ENCODE measurements at places on chromosomes 7 and 10.

- DNase-seq, result no peak
Observed at GRCh38 chr10:93604146-93604545, 3.1 kb upstream of the RBP4 start.

- no peak for DNase-seq
Observed at GRCh38 chr10:5094265-5095205, at the start of gene AKR1C3. TSS of gene AKR1C3 (plus strand) at chr10:5094414. CDS start at chr10:5094445, 31 bp downstream.

DNA sequence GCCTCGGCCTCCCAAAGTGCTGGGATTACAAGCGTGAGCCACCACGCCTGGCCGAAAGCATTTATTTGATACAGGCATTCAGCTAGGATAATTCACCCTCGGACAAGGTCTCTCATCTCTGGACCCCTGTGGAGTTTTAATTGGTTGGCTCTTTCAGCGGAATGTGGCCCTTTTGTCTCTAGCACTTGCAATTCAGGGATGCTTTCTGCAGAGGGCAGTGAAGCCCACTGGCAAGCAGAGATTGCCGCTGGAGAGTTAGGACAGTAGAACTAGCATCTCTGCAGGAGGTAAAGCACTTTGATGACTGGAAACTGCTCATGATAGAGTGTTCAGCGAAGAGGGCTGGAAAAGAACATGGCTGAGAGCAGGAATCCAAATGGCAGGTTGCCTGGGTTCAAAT is 62.0 kb downstream of the SUFU start:
- DNase-seq, result no peak

- DNase-seq, result no peak
Observed at GRCh38 chr7:126750207-126750911, 502.4 kb downstream of the GRM8 start.

DNA sequence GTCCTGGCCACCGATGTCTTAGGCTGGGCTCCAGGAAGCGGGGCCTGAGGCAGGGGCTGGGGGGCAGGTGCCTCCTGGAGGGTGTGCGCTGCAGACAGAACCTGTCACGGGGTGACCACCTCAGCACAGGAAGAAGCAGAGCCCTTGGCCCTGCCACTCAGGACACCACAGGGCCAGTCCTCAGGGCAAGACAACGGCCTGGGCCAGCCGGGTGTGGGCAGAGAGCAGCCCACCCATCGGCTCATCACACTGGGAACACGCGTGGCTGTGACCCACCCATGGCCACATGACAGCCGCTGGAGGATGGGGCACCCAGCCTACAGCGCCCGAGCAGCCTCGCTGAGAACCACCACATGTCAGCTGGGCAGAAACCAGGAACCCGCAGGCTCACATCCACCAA is 5.9 kb upstream of the DIP2C start:
- DNase-seq, result no peak

DNA sequence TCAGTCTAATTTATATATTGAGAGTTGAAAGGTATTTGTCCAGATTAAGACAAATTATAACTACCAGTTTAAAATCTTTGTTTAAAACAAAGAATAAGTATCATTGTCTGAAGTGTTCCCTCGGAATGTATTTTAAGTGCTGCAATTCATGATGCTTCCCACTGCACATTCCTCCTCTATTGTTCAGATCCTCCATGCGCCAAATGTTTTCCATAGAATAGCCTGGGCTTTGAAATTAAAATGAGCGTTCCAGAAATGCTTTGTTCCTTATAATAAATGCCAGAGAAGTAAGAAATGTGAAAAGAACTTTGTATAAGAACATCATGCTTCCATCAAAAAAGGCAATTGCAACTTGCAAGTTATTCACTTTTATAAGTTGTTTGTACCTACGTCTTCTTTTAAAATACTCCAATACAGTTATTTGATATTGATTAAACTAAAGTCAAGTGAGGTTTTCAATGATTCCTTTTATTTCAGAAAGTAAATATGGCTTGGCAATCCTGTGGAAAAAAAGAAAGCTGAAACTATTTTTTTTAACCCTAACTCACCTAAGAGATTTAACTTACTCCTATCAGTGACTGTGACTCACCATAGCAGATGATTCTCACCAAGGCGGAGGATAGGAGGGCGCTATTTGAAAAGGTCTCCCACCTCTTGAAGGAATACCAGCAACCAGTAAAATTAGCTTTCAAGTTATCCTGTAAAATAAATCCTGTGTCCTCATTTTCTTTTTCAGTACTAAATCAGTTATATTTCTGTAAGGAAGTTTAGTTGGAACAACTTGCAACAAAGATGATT is 85.8 kb downstream of the CTNNA3 start:
- DNase-seq, result no peak

GRCh38 chr10:79133416-79133815 is 64.7 kb downstream of the ZMIZ1 start:
- no peak for DNase-seq

DNA sequence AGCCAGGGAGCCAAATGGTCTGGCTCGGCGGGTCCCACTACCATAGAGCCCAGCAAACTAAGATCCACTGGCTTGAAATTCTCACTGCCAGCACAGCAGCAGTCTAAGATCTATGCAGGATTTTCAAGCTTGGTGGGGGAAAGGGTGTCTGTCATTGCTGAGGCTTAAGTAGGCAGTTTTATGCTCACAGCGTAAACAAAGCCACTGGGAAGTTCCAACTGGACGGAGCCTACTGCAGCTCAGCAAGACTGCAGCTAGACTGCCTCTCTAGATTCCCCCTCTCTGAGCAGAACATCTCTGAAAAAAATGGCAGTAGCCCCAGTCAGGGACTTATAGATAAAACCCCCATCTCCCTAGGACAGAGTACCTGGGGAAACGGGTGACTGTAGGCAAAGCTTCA is 277.6 kb upstream of the PHF14 start:
- DNase-seq, result no peak

GRCh38 chr10:23016636-23017035 is 78.7 kb upstream of the MSRB2 start:
- no peak for DNase-seq

DNA sequence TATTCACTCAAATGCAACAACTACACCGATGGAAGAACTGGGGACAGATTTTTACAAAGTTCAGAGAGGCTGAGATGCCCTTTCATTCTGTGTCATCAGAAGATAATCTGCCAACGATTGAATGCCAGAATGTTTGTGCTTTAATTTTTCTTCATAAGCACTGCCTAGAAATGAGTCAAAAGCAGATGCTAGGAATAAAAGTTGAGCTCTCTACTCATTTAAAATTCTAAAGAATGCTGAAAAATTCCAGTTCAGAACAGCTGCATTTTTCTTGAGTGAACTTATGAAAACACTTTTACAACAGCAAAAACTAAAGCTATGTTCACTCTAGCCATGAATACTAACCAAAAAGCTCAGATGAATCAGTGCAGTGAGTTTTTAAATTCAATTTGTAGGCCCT is 22.3 kb upstream of the FAM133B start:
- no peak for DNase-seq

- DNase-seq, result no peak
Observed at GRCh38 chr10:43673471-43673870, 24.8 kb upstream of the ZNF32 start.

- no peak for DNase-seq
Observed at GRCh38 chr7:25549271-25549921, 321.1 kb upstream of the NPVF start.

DNA sequence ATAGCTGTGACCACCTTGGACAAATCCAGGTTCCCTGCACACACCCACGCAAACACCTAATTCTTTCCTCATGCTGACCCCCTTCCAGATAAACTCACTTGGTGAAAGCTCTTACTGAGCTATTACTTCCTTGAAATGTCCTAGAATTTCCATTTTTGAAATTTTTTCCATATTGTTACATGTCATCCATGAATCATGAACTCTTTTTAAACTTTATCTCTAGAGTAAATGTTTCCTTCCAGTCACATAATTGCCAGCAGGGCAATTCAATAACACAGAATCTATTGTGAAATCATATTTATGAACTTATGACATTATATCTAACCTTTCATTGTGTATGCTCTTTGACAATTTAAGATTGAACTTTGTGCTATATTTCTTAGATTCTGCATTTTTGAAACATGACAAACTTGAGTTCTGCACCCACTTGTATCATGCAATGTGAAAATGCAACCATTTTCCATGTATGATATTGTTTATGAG is 26.8 kb upstream of the FGL2 start:
- DNase-seq, result no peak

GRCh38 chr7:69996121-69996520 is 397.8 kb downstream of the AUTS2 start:
- no peak for DNase-seq

DNA sequence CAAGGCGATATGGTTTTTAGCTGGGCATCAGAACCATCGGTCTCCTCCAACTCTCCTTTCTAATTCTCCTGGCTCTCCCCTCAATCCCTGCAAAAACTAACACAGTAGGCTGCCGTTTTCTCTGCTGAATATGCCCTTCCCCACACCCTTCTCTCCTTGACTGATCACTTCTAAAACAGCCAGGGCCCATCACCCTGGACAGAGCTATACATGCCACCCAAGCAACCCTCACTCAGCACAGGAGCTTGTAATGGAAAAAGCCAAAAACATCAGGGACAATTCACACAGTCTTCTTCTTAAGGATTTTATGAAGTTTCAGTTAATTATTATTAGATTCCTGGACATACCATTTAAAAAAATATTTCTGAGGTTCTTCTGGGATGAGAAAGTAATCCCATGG is 61.5 kb downstream of the PIK3AP1 start:
- DNase-seq, result no peak

DNA sequence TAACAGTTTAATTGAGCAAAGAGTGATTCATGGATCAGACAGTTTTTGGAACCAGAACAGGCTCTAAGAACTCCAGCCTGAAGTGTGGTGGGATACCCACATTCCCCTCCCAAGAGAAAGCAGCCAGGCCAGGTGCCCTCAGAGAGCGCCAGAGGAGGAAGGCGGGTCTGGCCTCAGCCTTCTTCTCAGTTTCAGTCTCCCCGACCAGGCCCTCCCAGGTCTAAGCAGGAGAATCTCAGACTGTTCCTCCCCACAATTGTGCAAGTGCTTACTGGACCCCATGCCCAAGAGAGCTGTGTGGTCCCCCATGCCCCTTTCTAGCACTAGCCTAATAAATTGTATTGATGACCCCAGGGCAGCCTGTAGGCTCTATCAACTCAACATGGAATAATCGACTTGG is 25.6 kb downstream of the PPIF start:
- DNase-seq, result no peak

GRCh38 chr7:47071866-47072265 is 510.0 kb downstream of the TNS3 start:
- no peak for DNase-seq

GRCh38 chr10:31083765-31084184 is 52.1 kb upstream of the ZNF438 start:
- no peak for DNase-seq

DNA sequence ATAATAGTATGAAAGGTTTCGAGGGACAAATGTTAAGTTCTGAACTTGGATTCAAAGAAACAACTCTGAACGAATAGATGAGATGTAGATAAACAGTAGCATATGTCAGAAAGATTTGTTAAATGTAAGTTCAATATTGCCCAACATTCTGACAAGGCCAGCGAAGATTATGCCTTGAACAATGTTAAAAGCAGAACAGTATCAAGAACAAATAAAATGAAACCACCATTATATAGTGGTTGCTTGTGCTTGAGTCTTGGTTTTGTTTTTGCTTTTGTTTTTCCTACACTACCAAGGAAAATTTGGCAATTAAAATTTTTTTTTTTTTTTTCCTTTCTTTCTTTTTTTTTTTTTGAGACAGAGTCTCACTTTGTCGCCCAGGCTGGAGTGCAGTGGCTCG is 66.4 kb downstream of the PLXDC2 start:
- no peak for DNase-seq

DNA sequence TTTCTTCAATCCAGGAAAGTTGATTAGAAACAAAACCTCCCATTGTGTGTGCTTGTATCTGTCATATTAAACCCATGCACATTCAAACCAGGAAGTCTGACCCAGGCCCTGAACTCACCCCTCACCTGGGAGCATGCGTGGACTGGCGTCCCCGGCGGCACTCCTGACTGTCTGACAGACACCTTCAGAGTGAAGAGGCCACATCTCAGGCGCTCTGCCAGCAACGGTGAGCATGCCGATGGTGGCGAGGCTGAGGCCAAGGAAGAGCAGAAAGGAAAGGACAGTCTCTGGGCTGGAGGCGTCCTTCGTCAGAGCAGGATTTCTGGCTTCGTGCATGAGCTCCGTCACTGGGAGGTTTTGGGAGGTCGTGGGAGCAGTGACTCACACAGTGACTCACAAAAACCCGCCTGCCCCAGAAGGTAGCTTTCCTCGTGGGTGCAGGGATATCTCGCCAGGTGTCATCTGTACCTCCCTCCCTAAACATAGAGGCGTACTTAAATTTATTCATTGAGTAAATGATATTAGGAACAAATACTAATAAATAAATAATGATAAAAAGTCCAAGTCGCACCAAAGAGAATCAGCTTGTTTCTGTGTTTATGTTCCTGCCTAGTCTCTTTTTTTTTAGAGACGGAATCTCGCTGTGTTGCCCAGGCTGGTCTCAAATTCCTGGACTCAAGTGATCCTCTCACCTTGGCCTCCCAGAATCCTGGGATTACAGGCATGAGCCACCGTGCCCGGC is 13.5 kb downstream of the IQCE start:
- no peak for DNase-seq

DNA sequence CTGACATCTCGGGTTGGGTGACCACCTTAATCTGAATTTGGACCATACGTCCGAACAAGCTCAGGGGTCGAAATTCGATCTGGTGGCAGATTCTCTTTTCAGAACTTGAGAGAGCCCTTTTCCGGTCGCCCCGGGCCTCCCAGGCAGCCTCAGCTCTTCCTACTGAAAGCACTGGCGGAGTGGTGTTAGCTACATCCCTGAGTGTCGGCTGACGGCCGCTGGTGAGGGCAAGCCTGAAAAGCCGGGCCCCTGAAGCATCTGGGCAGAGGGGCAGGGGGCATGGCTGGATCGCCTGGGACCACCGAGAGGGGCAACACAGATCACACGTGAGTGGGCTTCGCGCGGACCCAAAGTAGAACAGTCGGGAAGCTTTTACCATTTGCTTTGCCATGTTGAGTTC is 116.1 kb downstream of the SMURF1 start:
- DNase-seq, result peak; percentile 69

- peak; percentile 69 for DNase-seq
Observed at GRCh38 chr7:36084485-36085091, 68.5 kb upstream of the EEPD1 start.

DNA sequence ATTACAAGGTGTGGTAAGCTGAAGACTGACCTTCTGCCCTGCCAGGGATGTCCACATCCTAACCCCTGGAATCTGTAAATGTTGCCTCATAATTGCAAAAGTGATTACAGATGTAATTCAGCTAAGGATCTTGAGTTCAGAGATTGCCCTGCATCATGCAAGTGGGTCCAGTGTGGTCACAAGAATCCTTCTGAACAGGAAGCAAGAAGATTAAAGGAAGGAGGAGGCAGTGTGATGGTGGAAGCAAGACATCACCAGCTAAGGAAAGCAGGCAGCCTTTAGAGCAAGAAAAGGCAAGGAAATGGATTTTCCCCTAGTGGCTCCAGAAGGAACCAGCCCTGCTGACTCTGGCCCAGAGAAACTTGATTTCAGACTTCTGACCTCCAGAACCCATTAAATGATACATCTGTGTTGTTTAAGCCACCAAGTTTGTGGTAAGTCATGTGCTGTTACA is 78.1 kb downstream of the USP6NL start:
- DNase-seq, result no peak

- peak; percentile 70 for DNase-seq
Observed at GRCh38 chr7:157691586-157692459, 355.0 kb downstream of the DNAJB6 start.

- no peak for DNase-seq
Observed at GRCh38 chr7:33674804-33675411, 230.4 kb upstream of the BMPER start.

- no peak for DNase-seq
Observed at GRCh38 chr7:18540396-18540795, 44.8 kb downstream of the HDAC9 start.
